T47D (cell line): ENCODE measurements at places on chromosomes 12 and 14.

GRCh38 chr14:69495341-69495921 is 10.9 kb downstream of the PLEKHD1 start:
- no peak for DNase-seq

- DNase-seq: peak; percentile 58
These were observed 29.5 kb upstream of the RHOJ start for GRCh38 chr14:63174760-63175191.

GRCh38 chr14:105887692-105888091 is 361.3 kb downstream of the TMEM121 start:
- DNase-seq: no peak

GRCh38 chr12:109277899-109278762 is 31.0 kb downstream of the FOXN4 start:
- no peak for DNase-seq

DNA sequence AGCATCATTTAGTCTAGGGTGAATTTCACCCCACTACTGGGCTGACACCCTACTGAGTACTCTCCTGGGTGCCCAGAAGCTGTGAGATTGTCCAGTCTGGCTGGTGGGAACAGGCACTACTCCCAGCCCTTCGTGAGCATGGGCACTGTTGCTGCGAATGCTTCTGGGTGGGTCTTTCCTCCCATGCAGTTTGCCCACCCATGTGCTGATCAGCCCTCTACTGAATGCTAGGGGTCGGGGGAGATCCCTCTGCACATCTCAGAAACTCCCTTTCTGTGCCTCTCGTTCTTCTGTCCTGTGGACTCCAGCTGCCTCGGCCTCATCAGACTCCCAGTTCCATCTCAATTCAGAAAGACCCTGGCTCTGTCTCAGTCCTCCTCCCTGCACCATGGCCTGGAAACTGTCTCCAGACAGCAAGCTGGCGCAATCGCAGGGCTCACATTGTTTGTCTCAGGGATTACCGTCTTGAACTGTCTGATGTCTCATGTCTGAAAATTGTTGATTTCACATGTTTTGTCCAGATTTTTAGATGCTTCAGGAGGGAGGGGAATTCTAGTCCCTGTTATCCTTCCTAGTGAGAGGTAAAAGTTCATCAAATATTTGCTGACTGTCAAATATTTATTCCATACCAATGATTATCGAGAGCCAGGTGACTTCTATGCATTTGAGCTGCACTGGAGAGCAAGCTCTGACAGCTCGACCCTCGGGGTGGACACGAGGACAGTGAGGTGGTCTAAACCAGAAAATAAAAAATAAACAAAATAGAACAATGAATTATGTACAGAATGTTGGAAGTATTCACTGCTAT is 316.6 kb upstream of the RTL1 start:
- DNase-seq: no peak
